ENCODE measurements at places on chromosomes 4 and X.
A peak's percentile ranks its signal among the peaks of the same experiment; 100 is the strongest.

GRCh38 chr4:7253837-7254236 lies 61.5 kb downstream of the SORCS2 start:
- DNase-seq: no peak

- DNase-seq: no peak
Measured at GRCh38 chr4:21367567-21367966, 581.0 kb downstream of the KCNIP4 start.

DNA sequence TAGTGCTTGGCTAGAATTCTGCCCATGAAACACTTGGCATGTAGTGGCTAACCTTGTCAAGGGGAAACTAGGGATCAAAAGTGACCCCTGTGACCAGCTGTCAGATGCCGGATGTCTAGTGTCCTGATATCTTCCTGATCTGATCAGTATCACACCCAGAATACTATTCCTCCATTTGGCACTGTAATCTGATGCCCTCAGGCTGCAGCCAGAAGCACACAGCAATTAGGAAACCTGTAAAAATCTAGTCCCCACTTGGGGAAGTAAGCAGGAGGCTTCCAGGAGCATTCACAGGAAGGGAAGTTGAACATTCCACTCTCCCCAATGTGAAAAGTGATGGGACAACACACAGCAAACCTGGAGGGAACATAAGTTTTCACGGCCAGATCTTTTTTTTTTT lies 125.1 kb downstream of the HS6ST2 start:
- DNase-seq: no peak

- DNase-seq: no peak
Measured at GRCh38 chr4:23956601-23957364, 66.9 kb upstream of the PPARGC1A start.

DNA sequence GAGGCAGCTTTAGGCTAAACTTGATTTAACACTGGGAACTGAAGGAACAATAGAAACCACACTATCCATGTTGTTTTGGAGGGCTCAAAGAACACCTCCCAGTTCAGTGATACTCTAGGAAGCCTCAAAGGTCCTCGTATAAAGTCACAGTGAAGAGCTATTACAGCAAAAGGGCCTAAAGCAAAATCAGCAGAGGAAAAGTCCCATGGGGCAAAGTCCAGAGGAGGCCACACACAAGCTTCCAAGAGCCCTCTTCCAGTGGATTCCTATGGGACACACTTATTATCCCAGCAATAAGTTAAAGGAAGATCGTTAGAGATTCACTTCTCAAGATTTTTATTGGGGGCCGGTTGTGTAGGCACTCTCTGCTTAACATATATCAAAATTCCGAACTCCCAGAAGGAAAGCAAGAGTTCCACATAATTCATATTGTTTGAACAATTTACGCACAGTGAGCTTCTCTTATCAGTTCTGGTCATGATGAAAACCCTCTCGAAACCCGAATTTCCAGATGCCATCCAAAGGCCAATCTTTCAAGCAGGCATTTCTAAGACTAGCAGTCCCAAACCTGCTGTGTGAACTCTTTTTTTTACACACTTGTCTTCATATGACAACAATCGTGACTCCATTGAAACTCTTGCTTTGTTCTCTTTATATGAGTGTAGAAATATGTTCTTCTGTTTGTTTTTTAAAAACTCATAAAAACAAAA lies 53.7 kb downstream of the ANXA5 start:
- DNase-seq: no peak

DNA sequence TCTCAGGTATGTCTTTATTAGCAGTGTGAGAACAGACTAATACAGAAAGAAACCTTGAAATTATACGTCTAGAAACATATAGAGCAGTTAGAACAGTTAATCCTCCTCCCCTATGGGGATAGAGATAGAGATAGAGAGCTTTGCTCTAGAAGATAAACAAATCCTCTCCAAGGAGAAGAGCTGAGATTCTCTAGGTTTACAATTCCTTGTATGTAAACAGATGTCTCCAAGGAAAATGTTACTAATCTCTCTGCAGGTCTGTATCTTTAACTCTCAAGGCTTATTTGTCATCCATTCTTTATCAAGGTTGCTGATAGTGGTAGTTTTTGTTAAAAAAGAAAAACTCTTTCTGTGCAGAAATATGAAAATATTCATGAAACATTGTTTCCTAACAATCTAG lies 282.1 kb upstream of the GIMD1 start:
- no peak for DNase-seq

GRCh38 chr4:143252478-143252877 lies 67.8 kb downstream of the USP38 start:
- no peak for DNase-seq

GRCh38 chr4:179225594-179225993 lies 1783.4 kb upstream of the AGA start:
- DNase-seq: no peak

GRCh38 chr4:22129454-22130029 lies 181.0 kb upstream of the KCNIP4 start:
- no peak for DNase-seq

DNA sequence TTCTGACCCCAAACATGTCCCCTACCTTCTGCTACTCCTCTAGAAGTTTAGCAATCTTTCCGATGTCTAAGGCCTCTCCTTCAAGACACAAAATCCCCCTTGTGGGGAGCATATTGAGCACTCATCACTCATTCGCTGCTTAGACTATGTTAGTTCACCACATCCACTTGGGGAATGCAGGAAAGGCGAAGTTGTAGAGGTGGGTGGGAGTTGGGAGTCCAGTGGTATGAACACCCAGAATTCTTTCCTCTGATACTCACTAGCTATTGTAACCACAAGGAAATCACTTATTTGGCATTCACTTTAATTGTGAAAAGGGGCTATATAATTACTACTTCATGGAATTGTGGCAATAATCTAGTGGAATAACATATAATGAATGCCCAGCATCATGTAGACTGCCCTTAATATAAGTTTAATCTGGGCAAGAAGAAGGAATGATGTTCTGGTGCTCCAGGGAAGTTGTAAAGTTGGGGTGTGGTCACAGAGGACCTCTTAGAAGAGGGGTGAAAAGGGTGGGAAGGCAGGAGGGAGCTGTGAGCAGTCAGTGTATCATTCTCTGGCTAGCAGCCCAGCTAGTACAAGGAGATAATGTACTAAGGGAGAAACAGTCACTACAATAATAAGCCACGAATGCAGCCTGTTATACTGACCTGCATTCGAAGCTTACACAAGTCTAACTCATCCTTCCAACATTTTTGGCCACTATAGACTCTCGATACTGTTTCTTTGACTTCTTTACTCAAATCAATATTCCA lies 468.2 kb upstream of the DIPK2B start:
- DNase-seq: no peak

GRCh38 chrX:27884654-27885053 lies 76.9 kb downstream of the MAGEB10 start:
- no peak for DNase-seq

GRCh38 chrX:39242187-39242586 lies 440.9 kb downstream of the MID1IP1 start:
- DNase-seq: no peak

GRCh38 chr4:81492606-81493230 lies 21.0 kb upstream of the RASGEF1B start:
- no peak for DNase-seq

DNA sequence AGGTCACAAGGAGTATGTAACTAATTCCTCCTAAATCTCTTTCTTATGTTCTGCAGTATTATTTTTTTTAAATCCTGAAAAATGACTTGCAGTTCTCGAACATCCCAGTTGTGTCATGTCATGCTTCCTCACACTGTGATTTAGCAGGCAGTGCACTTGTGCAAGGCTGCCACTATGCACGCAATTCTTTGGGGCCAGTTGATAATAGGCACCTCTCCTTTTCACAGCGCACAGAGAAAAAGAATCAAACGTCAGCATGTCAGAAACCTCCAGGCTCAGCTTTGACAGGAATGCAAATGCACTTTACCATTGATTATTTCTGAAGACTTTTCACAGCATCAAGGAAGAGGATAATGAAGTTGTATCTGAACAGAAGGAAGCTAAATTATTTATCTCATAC lies 62.9 kb downstream of the FGF13 start:
- DNase-seq: no peak

GRCh38 chr4:8201321-8201781 lies 2.3 kb downstream of the SH3TC1 start:
- DNase-seq: peak; percentile 28

DNA sequence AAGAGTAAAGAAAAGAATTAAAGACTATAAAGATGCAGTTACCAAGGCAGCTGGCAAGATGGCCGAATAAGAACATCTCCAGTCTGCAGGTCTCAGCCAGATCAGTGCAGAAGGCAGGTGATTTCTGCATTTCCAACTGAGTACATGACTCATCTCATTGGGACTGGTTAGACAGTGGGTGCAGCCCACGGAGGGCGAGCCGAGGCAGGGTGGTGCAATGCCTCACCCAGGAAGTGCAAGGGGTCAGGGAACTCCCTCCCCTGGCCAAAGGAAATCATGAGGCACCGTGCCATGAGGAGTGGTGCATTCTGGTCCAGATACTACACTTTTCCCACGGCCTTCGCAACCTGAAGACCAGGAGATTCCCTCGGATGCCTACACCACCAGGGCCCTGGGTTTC lies 20.5 kb downstream of the SPIN4 start:
- DNase-seq: peak; percentile 4

- no peak for DNase-seq
Measured at GRCh38 chrX:46575991-46576392, 2.4 kb downstream of the CHST7 start.

DNA sequence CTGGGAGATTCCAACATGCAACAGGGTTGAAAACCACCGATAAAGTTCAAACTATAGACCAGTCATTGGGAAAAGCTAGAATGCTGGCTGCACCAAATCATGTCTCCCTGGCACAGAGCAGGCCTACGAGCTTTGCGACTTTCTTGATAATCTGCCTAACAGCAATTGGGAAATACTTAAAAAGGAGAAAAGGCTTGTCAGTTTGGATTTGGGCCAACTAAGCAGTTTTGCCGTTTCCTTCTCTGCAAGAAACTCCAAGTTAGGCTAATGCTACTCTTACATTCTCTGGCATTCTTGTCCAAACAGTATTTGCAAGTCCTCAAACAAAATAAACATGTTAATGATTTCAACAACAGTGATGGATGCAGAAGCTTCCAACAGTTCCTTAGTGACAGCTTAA lies 87.9 kb downstream of the PDK3 start:
- DNase-seq: no peak

DNA sequence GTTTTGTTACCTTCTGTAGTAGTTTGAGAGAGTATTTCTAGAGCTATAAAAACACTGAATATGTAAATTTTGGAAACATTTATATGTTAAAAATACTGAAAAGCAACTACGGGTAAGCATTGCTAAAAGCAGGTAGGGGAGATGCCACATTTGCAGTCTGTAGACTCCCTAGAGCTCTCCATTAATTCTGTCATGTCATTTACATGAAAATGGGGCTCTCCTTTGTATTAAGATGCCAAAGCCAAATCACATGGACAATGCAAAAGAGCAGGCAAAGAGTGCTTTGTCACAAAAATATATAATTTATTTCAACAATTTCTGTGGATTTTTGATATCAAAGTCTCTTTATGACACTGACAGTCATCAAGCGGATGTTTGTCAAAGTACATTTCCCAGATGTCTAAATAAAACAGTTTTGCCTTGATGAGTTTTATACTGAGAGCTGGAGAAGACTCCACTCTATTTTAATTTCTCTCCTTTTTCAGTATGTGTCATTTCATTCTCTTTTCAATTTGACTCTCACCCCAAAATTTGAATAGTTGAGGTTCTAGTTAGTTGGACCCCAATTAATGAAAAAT lies 51.8 kb downstream of the LDB2 start:
- no peak for DNase-seq

DNA sequence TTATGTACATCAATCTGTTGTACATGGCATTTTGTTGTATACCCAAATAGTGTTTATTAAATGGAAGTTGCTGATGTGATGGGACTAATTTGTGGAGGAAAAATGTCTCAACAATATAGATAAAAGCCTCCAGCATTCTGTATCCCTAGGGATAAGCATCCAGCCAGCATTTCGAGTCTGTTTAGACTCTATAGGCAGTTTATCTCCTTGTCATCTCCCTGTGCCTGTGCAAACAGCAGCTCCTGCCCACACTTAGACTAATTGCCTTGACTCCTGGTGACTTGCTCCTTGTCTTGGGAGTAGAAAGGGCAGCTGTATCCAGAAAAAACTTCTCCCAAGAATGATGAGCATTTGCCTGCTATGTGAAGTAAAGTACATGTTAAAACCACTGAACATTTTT lies 83.8 kb downstream of the DOCK11 start:
- no peak for DNase-seq
